T-helper 2 cell treated with Interferon-gamma antibody and Interleukin-4, amounts not matched to agents 5 μg/mL and 100 μg/mL, for 36 hours (primary cell): ENCODE measurements at places on chromosomes 2 and 18.

- no peak for DNase-seq
Observed at GRCh38 chr2:192585418-192585817, 390.7 kb upstream of the TMEFF2 start.

DNA sequence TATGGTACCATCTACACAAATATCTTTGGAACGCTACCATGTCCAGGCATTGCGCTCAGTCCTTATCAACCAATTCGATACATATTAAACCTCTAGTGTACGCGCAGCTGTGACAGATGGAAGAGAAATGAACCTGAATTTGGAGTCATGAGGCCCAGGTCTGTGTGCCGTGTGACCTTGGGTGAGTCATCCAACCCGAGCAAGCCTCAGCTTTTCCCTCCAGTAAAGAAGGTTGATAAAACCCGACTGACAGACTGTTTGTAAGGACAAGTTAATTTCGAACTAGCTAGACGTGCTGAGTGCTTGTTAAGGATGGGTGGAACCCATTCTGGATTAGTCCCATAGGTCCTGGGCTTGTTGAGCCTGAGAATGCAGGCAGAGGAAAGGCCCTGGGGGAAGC is 28.2 kb downstream of the GREB1 start:
- no peak for DNase-seq

- DNase-seq, result no peak
Observed at GRCh38 chr2:54606393-54606958, 117.0 kb upstream of the EML6 start.

GRCh38 chr18:3525870-3526420 is 76.0 kb downstream of the TGIF1 start:
- DNase-seq, result peak; percentile 44

DNA sequence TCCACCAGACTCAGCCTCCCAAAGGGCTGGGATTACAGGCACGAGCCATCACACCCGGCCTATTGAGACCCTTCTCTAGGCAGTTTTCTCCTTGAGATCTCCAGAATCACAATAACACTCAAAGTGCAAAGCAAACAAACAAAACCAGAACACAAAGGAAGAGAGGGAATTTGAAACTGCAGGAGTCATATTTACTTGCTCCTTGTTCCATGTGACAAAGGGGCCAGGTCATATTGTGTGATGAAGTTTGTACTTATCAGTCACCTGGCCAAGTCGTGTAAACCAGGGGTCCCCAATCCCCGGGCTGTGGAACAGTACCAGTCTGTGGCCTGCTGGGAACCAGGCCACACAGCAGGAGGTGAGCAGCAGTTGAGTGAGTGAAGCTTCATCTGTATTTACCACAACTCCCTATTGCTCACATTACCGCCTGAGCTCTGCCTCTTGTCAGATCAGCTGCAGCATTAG is 26.5 kb downstream of the SCYGR8 start:
- no peak for DNase-seq

- DNase-seq, result no peak
Observed at GRCh38 chr18:48477348-48477747, 61.5 kb upstream of the CTIF start.
